ENCODE measurements at places on chromosomes 13 and 19. TPM values are rescaled to one million over a fixed set of nuclear protein-coding genes. Genes with fewer than 3 reads are reported as not detected.

DNA sequence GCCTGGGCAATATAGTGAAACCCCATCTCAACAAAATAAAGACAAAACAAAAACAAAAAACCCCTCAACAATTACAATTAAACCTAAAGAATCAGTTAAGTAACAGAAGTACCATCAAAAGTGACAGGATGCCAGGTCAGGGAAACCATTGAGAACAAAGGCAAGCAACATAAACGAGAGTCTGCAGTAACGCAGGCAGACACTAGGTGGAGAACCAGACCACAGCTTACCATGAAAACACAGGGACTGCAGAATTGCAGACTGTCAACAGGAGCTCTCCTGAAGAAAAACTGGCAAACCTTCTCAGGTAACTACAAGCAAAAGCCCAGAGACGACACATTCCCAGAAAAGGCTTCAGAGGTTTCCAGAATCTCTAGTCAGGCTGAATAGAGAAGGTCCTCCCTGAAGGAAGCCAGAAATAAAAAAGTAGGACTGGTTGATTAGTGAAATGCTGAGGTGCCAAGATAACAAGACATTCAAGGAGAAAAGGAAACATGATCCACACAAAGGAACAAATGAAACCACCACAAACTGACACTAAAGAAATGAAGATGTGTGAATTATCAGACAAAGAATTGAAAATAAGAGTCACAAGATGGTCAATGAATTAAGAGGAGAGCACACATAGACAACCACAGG lies 2.2 kb upstream of the ZNF665 start:
- H3K27me3 ChIP-seq = no peaks in the 10 kb centered on the region
- peaks cover 46% of the 10 kb centered on the region for H3K4me1 ChIP-seq
- peak overlapping the region; percentile 100 for H3K4me3 ChIP-seq
- H3K27ac ChIP-seq = peak overlapping the region; percentile 94
- H3K36me3 ChIP-seq = peaks cover 24% of the 10 kb centered on the region

- H3K36me3 ChIP-seq = peaks cover 24% of the 10 kb centered on the region
- no peak overlapping the region for H3K4me3 ChIP-seq
- H3K27me3 ChIP-seq = no peaks in the 10 kb centered on the region
Measured at GRCh38 chr19:10808937-10809649, 26.9 kb downstream of the TMED1 start.

DNA sequence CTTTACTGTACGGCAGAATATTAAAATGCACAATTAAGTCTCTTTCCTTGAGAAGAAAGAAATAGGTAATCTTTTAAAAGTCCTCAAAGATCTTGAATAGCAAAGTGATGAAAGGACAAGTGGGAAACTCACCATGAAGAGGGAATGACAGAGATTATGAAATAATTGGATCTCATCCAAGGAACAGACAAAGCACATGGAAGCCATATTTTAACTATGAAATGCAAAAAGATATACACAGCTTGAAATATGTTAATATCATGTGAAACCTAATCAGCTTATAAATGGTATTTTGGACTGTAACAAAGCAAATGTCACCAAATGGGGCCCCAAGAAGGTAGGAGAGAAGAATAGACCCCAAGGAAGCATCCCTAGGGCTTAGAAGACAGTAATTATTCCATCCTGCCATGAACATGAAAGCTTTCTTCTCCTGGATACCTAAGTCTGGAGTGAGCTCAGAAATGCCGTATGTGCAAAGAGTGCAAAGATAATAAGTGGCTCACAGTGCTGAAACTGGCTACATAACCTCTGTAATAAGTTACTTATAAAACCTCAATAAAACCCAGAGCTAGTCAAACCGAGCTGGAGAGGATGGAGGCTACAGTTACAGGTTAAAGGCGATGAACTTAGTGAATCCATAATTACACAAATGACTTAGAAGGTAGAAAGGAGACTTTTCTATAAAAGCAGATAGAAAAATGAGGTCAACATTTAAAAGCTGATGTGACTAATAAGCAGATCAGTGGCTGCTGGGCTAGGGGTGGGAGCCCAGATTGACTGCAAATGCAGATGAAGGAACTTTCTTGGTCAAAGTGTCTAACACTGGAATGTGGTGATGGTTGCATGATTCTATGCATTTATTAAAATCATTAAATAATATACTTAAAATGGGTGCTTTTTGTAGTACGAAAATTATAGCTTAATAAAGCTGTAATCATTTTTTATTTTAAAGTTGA lies 34.4 kb downstream of the DCLK1 start:
- H3K27ac ChIP-seq = no peak overlapping the region
- H3K4me3 ChIP-seq = no peak overlapping the region
- H3K36me3 ChIP-seq = no peaks in the 10 kb centered on the region
- H3K27me3 ChIP-seq = no peaks in the 10 kb centered on the region

GSX1 gene
- polyA plus RNA-seq = not detected

- DNase-seq = no peak
- peaks cover 8% of the 10 kb centered on the region for H3K36me3 ChIP-seq
- H3K27ac ChIP-seq = no peak overlapping the region
- no peaks in the 10 kb centered on the region for H3K27me3 ChIP-seq
- H3K4me1 ChIP-seq = peaks cover 27% of the 10 kb centered on the region
- H3K4me3 ChIP-seq = no peak overlapping the region
Measured at GRCh38 chr19:6455924-6456323, 3.7 kb downstream of the SLC25A23 start.

GRCh38 chr19:43589678-43590077 lies 6.3 kb downstream of the IRGQ start:
- peak; percentile 25 for DNase-seq
- no peak overlapping the region for H3K4me3 ChIP-seq
- H3K27ac ChIP-seq = peak overlapping the region; percentile 86

- no peak overlapping the region for H3K4me3 ChIP-seq
- H3K4me1 ChIP-seq = no peaks in the 10 kb centered on the region
- no peak overlapping the region for H3K27ac ChIP-seq
- H3K27me3 ChIP-seq = peaks cover 7% of the 10 kb centered on the region
- H3K36me3 ChIP-seq = no peaks in the 10 kb centered on the region
Measured at GRCh38 chr13:78198821-78199220, 280.2 kb upstream of the EDNRB start.

DNA sequence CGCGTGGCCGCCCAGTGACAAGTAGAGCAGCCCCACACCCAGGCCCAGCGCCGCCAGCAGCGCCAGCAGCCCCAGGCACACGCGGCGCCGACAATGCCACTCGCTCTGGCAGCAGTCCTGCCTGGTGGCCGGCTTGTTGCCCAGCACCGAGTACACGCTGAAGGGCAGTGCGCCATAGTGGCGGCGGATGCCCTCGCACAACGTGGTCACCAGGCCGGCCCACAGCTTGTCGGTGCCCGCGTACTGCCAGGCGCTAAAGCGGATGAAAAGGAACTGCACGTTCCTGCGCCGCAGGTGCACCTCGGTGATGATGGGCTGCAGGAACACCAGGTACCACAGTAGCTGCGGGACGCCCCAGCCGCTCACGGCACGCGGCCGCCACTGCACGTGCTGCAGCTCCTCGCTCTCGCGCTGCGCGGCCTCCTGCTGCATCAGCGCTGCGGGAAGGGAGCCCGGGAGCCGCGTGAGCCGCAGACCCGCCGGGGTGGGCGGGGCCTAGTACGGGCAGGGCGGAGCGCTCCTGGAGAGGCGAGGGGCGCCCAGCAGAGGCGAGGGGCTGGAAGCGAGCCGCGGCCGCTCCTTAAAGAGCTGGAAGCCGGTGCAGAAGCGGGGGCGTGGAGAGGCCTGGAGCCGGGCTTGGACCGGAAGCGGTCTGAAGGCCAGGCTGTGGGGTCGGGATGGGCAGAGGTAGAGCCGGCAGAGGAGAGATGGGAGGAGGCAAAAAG lies 7.3 kb downstream of the NKPD1 start:
- H3K36me3 ChIP-seq = no peaks in the 10 kb centered on the region
- peaks cover 15% of the 10 kb centered on the region for H3K27me3 ChIP-seq
- H3K4me1 ChIP-seq = peaks cover 24% of the 10 kb centered on the region
- peak overlapping the region; percentile 85 for H3K4me3 ChIP-seq

GRCh38 chr13:95035311-95036109 lies 265.7 kb downstream of the ABCC4 start:
- H3K27ac ChIP-seq = no peak overlapping the region
- peaks cover 2% of the 10 kb centered on the region for H3K36me3 ChIP-seq
- no peak for DNase-seq
- no peak overlapping the region for H3K4me3 ChIP-seq

DNA sequence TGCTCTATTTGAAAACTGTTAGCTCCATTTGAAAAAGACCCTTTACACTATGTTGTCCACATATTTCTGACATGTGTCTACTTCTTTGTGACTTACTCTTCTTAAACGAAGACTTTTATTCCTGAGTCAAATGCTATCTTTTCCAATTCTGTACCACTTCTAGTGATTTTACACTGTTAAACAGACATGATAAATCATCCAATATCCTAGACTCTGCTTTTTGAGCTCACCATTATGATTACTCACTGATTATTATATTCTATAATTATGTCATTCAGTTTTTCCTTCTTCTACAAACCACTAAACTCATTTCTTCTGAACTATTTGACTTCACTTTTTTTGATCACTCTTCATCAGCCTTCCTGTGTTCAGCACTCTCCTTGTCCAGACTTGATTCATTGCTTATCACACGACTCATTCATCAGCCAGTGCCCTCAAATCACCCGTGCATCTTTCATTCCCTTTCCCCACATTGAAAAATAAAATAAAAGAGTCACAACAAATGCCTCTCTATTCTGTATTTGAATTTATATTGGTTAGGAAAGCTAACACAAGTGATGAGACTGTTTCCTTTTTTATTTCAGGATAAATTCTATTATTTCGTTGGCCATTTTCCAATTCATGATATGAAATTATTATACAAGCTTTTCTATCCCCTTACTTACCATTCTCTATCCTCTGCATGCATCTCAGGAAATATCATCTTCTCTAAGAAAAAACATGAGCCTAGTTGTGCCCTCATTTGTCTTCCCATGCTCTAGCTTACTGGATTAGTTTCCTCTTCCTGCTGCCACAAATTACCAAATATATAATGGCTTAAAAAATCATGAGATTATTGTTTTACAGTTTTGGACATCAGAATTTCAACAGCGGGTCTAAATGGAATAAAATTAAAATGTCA lies 1482.1 kb upstream of the MIR17HG start:
- no peak overlapping the region for H3K4me3 ChIP-seq
- H3K27me3 ChIP-seq = no peaks in the 10 kb centered on the region
- H3K36me3 ChIP-seq = no peaks in the 10 kb centered on the region
- no peak for DNase-seq
- no peaks in the 10 kb centered on the region for H3K4me1 ChIP-seq

- H3K4me1 ChIP-seq = no peaks in the 10 kb centered on the region
- H3K4me3 ChIP-seq = no peak overlapping the region
- DNase-seq = no peak
- H3K27ac ChIP-seq = no peak overlapping the region
- H3K36me3 ChIP-seq = no peaks in the 10 kb centered on the region
Measured at GRCh38 chr13:97133554-97133953, 88.6 kb upstream of the MBNL2 start.

ZNF780A gene
- polyA plus RNA-seq = 16.4 TPM
